ENCODE measurements at places on chromosomes 16 and 17.

- DNase-seq, result no peak
Observed at GRCh38 chr16:10741844-10742243, 1.8 kb upstream of the NUBP1 start.

DNA sequence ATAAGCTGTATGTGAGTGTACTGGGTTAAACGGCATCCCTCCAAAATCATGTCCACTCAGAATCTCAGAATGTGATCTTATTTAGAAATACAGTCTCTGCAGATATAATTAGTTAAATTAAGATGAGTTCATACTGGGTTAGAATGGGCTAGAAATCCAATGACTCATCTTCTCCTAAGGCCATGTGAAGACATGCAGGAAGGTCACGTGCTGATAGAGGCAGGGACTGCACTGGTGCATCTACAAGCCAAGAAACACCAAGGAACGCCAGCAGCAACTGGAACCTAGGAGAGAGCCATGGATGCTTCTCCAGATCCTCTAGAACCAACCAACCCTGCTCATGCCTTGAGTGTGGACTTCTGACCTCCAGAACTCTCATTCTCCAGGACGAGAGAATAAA, 241.0 kb downstream of the XYLT1 start:
- DNase-seq, result no peak

- no peak for DNase-seq
Observed at GRCh38 chr17:39239640-39240314, 14.0 kb upstream of the STAC2 start.

- DNase-seq, result no peak
Observed at GRCh38 chr16:68264128-68265077, at the start of gene SLC7A6. TSS of gene SLC7A6 (plus strand) at chr16:68264526. CDS start at chr16:68274727, 10,201 bp downstream.

DNA sequence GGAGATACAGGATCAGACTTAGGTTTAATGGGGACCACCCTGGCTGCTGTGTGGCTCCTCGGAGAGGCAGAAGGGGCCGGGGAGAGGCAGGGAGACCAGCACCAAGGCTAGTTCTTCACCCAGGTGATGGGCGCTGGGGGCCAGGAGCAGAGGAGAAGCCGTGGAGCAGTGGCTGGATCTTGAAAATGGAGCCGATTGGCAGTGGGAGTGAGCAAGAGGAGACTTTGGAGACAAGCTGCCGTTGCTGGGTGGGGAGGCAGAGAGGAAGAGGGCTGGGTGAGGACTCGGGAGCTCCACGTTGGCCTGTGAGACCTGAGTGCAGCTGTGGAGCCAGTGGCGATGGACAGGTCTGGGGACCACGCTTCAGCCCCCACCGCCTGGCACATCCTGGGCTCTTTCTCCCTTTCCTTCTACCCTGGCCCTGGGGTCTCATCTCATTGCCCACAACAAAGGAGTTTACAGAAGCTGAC, 9.0 kb downstream of the RAB11FIP4 start:
- DNase-seq, result no peak

- DNase-seq, result no peak
Observed at GRCh38 chr16:674968-675883, at the start of gene RHBDL1. TSS of gene RHBDL1 (plus strand) at chr16:675671. CDS start at chr16:675791, 120 bp downstream.

- peak; percentile 2 for DNase-seq
Observed at GRCh38 chr17:64411999-64412771, 21.5 kb upstream of the PECAM1 start.

DNA sequence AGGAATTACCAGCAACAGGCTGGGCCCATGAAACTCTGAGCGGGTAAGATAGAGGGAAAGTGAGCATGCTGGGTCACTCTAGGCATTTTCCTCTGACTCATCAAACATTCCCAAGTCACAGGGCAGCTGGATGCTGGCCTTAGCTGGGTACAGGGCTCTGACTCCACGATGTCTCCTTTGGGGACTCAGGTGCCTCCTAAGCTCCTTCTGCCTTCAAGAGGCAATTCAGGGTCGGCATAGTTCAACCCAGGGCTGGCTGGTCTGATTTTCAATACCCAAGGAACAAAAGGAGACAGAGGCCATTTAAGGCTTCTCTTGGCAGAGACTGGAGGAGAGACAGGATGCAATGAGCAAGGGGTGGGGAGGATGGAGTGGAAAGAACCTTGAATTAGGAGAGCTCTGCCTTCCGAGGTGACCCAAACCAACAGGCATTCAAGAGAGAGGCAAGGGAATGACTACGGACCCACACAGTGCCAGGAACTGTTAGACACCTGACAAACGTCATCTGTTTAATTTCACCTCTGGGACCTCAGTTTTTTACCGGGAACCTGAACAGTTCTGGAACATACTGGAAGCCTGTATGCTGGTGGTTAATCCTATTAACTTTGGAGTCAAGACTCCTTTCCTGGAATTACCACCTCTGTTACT, 910 bp downstream of the WBP2 start:
- DNase-seq, result no peak

DNA sequence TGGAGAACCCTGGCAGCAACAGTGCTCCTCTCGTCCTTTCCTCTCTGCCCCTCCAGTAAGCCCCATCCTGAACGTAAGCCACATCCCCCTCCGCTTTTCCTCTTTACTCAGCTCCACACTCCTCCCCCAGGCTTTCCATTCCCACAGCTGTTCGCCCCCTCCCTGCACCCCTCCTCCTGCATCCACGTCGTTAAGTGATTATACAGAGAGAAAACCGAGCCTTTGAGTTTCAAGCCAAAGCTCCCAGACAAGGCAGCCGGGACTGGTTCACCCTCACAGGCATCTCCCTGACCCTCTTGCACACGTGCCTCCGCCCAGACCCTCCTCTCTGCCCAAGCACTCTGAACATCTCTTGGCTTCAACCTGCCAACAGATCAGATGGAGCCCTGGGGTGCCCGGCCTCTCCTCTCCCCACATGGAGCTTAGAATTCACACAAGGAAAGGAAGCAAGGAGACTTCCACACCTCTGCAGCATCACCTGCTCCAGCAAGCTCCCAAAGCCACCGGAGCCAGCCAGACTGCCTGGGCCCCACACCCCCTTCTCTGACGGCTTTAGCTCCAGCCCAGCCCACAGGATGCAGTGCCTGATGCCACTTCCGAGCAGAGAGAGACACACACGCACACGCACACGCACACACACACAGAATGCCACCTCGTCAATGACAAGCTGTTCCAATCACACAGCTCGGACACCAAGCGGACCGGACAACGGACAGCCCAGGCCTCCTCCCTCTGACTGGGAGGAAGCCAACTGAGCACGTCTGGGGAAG, 99.9 kb upstream of the CCL2 start:
- DNase-seq, result no peak

DNA sequence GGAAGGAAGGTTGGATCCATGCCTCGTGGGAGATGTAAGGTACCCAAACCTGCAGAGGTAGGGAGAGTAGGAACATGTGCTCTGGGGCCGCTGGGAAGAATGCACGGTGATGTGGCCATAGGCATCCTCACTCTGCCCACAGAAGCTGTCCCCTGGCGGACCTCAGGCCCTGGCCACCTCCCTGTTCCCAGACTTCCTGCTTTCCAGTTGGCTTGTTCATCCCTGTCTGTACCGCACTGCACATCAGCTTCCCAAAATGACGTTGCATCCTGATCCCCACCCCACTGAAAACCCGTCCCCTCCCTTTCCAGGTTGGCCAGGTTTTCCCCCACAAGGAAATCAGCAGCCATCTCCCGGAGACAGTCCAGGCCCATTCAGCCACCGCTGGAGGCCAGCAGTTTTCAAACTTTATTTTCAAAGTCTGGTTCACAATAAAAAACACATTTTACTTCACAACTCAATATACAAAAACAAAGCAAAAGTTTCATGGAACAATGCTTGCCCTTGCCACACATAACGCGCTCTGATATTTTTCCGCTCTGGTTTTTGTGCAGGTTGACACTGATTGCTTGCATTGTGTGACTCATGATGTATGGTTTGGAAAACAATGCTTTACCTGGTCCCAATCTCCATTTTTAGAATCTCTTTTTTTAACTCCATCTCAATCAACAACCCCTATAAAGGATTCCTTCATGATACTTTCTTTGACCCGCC, 143.0 kb downstream of the GAS7 start:
- DNase-seq, result no peak

DNA sequence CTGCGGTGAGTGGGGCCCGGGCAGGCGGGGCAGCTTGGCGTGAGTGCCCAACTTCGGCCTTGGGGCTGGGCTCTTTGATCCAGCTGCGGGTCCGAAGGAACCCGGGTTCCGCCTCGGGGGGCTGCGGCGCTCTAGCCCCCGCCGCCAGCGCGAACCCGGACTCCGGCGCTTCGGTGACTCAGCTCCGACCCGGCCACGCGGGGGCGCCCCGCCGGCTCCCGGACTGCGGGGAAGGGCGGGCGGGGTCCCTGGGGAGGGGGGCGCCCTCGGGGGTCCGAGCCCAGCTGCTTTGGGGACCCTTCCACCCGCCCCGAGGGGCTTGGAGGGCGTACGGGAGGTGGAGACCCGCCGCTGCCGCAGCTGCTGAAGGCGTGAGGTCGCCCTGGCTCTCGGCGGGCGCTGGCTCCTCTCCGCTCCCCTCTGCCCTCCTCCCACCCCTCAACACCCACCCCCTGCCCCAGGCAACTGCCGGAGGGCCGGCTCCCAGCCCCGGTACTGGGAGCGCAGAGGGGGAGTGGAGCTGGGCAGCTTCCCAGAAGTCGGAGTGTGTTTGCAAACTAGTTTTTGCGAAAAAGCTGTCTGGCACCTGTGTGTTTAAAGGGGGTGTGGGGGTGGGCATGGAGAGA, 516 bp downstream of the CPNE2 start:
- DNase-seq, result no peak

DNA sequence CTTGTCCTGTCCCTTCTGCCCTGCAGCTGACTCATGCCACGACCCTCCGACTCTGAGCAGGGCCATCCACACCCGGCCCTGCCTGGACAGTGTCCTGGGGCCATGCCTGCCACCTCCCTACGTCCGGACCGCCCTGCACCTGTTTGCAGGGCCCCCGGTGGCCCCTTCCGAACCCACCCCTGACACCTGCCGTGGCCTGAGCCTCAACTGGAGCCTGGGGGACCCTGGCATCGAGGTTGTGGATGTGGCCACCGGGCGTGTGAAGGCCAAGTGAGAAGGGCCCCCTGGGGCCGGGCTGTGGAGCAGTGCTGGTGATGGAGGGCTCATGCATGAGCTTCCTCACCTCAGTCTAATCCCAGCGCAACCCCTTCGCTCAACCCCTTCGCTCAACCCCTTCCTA, 5.1 kb downstream of the ADAD2 start:
- no peak for DNase-seq

GRCh38 chr16:87463722-87464690, 28.8 kb downstream of the ZCCHC14 start:
- no peak for DNase-seq

GRCh38 chr17:7572338-7572587, 7.2 kb upstream of the CD68 start:
- DNase-seq, result no peak

DNA sequence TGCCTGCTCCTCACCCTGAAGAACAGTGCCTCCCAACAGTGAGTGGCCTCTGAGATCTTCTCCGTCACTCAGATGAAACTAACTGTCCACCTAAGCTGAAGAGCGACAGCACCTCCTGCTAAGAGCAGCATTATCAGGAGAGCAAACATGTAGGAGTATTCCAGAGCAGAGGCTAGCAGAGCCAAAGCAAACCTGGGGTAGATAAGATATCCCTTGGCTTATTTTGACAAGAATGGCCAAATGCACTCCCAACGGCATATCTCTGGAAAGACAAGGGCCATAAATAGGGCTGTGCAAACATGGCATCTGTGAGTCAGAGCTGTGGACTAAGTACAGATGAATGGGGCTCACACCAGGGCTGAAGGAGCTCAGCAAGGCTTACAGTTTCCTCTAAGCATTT, 96.3 kb downstream of the NDEL1 start:
- DNase-seq, result no peak

GRCh38 chr16:57570301-57571070, 28.0 kb downstream of the ADGRG5 start:
- DNase-seq, result no peak

- DNase-seq, result peak; percentile 41
Observed at GRCh38 chr17:82985973-82986372, 93.4 kb upstream of the METRNL start.

DNA sequence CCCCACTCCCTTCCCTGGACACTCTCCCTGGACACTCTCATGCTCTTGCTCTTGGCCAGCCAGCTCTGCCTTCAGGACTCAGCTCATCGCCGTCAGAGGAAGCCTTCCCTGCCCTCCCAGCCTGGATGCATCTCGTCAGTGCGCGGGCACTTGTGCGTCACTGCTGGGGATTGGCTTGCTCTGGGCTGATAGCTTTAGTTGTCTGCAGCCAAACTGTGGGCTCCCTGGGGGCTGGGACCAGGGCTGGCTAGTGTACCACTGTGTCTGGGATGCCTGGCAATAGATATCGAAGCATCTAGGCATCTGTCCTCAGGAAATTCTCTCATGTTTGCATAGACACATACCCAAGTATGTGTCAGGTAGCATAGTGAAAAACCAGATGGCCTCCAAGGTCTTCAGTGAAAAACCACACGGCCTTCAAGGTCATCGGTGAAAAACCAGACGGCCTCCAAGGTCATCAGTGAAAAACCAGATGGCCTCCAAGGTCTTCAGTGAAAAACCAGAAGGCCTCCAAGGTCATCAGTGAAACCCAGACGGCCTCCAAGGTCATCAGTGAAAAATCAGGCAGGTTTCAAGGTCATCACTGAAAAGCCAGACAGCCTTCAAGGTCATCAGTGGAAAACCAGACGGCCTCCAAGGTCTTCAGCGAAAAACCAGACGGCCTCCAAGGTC, 72.0 kb downstream of the CMIP start:
- no peak for DNase-seq

- DNase-seq, result peak; percentile 19
Observed at GRCh38 chr17:44197980-44198720, 1.5 kb downstream of the ATXN7L3 start.

GRCh38 chr17:19677736-19678379, 29.3 kb downstream of the ALDH3A2 start:
- DNase-seq, result no peak

DNA sequence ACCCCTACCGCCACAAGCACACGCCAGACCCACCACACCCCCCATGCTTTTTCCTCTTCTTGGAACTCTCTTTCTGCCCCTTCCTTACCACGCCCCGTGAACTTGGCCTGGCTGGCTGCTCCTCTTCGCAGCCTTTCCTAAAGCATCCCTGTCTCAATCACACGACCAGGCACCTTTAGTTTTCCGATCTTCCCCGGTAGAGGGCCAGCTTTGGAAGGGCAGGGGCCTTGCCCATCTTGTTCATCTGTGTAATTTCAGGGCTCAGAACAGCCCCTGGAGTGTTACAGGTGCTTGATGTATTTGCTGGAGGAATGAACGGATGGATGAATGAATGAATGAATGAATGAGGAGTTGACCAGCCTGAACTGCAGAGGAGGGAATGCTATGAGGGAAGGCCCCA, 3.7 kb downstream of the SPPL2C start:
- no peak for DNase-seq

DNA sequence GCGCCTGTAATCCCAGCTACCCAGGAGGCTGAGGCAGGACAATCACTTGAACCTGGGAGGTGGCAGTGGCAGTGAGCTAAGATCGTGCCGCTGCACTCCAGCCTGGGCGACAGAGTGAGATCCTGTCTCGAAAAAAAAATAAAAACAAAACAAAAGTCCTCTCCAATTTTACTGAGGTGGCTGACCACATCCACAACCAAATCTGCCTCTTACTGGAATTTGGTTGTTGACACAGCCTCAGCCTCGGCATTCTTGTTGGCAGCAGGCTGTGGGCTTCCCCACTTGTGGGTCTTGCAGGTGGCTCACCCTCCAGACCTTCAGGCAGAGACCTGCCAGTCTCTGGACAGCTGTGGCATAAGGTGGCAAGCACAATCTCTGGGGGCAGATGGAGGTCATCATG, 15.6 kb downstream of the B4GALNT2 start:
- DNase-seq, result no peak

- no peak for DNase-seq
Observed at GRCh38 chr16:77509796-77510195, 75.0 kb upstream of the ADAMTS18 start.

GRCh38 chr16:83068686-83069085, 441.9 kb downstream of the CDH13 start:
- DNase-seq, result no peak

GRCh38 chr17:14845591-14846281, 419.4 kb downstream of the PMP22 start:
- DNase-seq, result no peak

Data from DMS79 (cell line).